ENCODE measurements at places on chromosomes 12 and 14. TPM values are rescaled to one million over a fixed set of nuclear protein-coding genes. Genes with fewer than 3 reads are reported as not detected.

- H3K27me3 ChIP-seq = no peaks in the 10 kb centered on the region
- DNase-seq = no peak
- H3K36me3 ChIP-seq = peaks cover 21% of the 10 kb centered on the region
- no peak overlapping the region for H3K27ac ChIP-seq
These were observed 10.2 kb upstream of the PRKAG1 start for GRCh38 chr12:49028666-49029275.

- peak overlapping the region; percentile 84 for H3K27ac ChIP-seq
- H3K4me3 ChIP-seq = no peak overlapping the region
- no peaks in the 10 kb centered on the region for H3K36me3 ChIP-seq
- peaks cover 3% of the 10 kb centered on the region for H3K4me1 ChIP-seq
These were observed 54.6 kb upstream of the PTGR2 start for GRCh38 chr14:73796893-73797542.

DNA sequence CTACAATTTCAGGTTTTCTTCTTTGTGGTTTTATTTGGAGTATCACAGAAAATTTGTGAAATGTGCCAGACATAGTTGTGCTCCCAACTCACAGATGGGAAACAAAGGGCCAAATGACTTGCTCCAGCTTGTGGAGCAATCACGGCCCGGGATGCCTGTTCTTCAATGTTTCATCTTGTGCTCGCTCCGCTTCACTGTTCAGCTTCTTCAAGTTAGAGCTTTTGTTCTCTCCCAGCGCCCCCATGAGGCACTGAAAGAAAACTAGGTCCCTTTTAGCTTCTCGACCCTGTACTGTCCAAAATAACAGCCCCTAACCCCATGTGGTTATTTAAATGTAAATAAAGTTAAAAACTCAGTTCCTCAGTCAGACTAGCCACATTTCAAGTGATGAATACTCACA is 187.9 kb upstream of the STXBP6 start:
- DNase-seq = peak; percentile 28
- no peaks in the 10 kb centered on the region for H3K4me1 ChIP-seq
- H3K27ac ChIP-seq = no peak overlapping the region
- no peak overlapping the region for H3K4me3 ChIP-seq

DNA sequence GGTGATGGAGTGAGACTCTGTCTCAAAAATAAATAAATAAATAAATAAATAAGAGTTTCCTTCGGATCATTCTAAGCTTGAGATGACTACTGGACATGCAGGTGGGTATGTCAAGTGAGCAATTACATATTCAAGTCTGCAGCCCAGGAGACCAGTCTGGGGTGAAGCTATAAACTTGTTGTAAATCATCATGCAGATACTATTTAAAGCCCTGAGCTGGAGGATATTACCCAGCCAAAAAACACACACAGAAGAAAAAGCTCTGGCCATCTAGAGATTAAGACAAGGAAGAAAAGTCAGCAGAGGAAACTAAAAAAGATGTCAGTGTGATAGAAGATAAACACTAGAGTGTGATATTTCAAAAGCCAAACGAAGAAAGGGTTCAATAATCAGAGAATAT is 47.0 kb upstream of the PDZRN4 start:
- no peaks in the 10 kb centered on the region for H3K27me3 ChIP-seq
- H3K4me1 ChIP-seq = no peaks in the 10 kb centered on the region
- no peaks in the 10 kb centered on the region for H3K36me3 ChIP-seq
- no peak overlapping the region for H3K4me3 ChIP-seq
- no peak for DNase-seq
- no peak overlapping the region for H3K27ac ChIP-seq

GRCh38 chr14:104230119-104230815 is 91.9 kb downstream of the KIF26A start:
- no peak for DNase-seq
- H3K36me3 ChIP-seq = no peaks in the 10 kb centered on the region
- no peak overlapping the region for H3K4me3 ChIP-seq
- H3K4me1 ChIP-seq = peaks cover 19% of the 10 kb centered on the region

DNA sequence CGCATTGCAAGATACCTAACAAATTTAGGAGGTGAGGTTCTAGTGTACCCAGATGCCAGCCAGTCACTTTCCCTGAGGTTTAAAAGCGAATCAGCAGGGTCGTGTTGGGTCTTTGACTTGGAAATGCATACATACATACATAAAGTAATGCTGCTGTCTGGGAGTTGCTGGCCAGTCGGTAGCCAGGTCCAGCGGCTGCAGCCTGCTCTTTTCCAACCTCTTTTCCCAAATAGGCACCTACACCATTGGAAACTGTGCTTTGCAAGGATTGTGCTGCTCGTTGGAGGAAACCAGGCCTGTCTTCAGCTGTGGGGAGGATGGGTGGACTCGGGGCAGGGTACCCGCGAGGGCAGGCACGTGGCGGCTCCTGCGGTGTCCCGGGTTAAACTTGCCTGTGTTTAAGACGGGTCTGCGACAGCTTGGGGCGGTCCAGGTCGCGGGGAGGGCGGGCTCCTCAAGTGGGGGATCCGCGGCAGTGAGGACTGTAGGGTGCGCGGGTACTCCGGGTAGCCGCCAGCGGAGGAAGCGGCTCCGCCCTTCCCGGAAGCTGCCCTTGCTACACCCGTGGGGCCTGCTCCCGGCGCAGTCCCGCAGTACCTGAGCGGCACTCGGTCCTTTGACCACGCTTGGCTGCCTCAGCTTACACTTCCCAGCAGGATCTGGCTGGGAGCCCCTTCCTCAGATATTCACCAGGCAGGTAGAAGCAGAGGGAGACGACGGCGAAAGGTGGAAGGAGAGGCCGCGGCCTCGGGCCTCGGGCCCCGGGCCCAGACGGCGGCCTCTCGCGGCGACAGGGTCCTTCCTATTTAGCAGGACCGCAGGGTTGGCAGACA is 2.7 kb downstream of the TTC6 start:
- DNase-seq = peak; percentile 77
- peak overlapping the region; percentile 30 for H3K4me3 ChIP-seq
- no peaks in the 10 kb centered on the region for H3K36me3 ChIP-seq
- H3K27ac ChIP-seq = peak overlapping the region; percentile 89
- peaks cover 39% of the 10 kb centered on the region for H3K27me3 ChIP-seq

GRCh38 chr14:93106541-93107156 is 9.1 kb downstream of the ITPK1 start:
- no peaks in the 10 kb centered on the region for H3K36me3 ChIP-seq
- no peaks in the 10 kb centered on the region for H3K27me3 ChIP-seq
- no peak overlapping the region for H3K4me3 ChIP-seq
- no peak overlapping the region for H3K27ac ChIP-seq

Gene MYG1
- total RNA-seq = 60.6 TPM

GRCh38 chr12:26011099-26011498 is 52.6 kb downstream of the RASSF8 start:
- no peak for DNase-seq
- H3K4me3 ChIP-seq = no peak overlapping the region
- peak overlapping the region; percentile 48 for H3K27ac ChIP-seq
- H3K4me1 ChIP-seq = no peaks in the 10 kb centered on the region
- H3K36me3 ChIP-seq = no peaks in the 10 kb centered on the region
- no peaks in the 10 kb centered on the region for H3K27me3 ChIP-seq

DNA sequence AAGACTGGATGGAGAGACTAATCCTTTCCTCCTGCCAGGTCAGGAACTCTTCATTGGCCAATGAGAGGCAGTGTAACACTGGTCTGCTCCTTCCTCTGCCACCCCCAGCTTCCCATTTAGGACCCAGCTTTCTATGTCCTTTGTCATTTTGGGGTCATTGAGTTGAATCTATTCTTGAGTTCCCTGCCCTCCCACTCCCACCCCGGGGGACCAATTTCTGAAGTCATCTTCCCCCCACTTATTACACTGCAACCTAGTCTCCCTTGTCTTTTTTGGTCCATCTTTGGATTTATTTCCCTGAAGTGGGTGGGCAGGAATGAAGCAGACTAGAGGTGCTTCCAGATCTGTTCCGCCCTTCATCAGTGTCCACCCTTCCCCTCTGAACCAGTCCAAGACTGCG is 7.6 kb upstream of the ITGA5 start:
- no peaks in the 10 kb centered on the region for H3K4me1 ChIP-seq
- DNase-seq = no peak
- H3K27me3 ChIP-seq = no peaks in the 10 kb centered on the region
- H3K36me3 ChIP-seq = no peaks in the 10 kb centered on the region
- H3K4me3 ChIP-seq = no peak overlapping the region
- no peak overlapping the region for H3K27ac ChIP-seq

DNA sequence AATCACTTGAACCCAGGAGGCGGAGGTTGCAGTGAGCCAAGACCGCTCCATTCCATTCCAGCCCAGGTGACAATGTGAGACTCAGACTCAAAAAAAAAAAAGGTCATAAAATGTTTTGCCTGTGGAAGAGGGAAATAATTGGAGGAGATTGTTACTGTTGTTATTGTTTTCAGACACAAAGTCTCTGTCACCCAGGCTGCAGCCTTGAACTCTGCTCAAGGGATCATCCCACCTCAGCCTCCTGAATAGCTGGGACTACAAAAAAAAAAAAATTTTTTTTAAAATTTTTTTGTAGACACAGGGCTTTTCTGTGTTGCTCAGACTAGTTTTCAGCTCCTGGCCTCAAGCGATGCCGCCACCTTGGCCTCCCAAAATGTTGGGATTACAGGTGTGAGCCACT is 33.9 kb downstream of the ARID2 start:
- H3K4me3 ChIP-seq = no peak overlapping the region
- H3K4me1 ChIP-seq = no peaks in the 10 kb centered on the region
- no peak overlapping the region for H3K27ac ChIP-seq
- no peak for DNase-seq

- H3K4me3 ChIP-seq = no peak overlapping the region
- DNase-seq = no peak
- H3K27me3 ChIP-seq = no peaks in the 10 kb centered on the region
- no peak overlapping the region for H3K27ac ChIP-seq
- H3K4me1 ChIP-seq = no peaks in the 10 kb centered on the region
These were observed 27.5 kb downstream of the RHOJ start for GRCh38 chr14:63231766-63232165.

GRCh38 chr14:89549381-89550125 is 132.5 kb upstream of the FOXN3 start:
- H3K4me3 ChIP-seq = no peak overlapping the region
- DNase-seq = no peak
- no peaks in the 10 kb centered on the region for H3K4me1 ChIP-seq
- no peaks in the 10 kb centered on the region for H3K27me3 ChIP-seq

Gene SERPINA9
- total RNA-seq = not detected

Gene TAC3
- 1.9 TPM for total RNA-seq

DNA sequence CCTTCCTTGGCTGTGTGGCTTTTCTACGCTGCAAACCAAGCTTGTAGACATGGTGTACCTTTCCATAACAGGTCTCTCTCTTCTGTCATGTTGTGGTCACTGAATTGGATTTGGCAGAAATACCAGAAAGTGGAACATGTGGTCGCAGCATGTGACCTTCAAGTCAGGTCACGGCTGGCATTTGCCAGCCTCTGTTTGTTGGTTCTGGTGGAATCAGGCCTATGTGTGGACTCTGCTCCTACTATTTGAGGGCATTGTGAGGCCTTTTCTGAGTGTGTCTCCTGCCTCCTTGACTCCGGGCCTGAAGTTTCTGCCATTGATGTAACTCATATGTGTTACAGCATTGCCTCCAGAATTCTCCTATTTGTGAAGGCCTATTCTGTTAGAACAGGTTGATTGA is 116.7 kb downstream of the CACNA1C start:
- H3K36me3 ChIP-seq = no peaks in the 10 kb centered on the region
- H3K4me1 ChIP-seq = peaks cover 4% of the 10 kb centered on the region
- H3K27me3 ChIP-seq = no peaks in the 10 kb centered on the region
- peak overlapping the region; percentile 42 for H3K27ac ChIP-seq
- DNase-seq = no peak

DNA sequence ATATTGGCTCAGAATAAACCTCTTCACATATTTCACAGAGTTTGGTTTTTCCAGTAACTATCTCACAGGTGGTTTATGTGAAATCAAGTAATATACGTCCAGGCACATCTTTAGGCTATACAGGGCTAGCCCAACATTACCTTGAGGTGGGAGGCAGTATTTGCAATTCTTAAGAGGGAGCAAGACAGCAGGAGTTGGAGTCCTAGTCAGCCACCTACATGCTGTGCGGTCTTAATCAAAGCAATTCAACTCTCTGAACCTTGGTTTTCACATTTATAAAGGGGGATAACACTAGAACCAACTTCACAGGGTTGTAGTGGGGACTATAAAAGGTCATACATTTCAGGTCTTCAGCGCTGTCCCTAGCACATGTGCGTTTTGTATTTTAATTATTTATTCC is 73.5 kb upstream of the FICD start:
- no peaks in the 10 kb centered on the region for H3K4me1 ChIP-seq
- no peaks in the 10 kb centered on the region for H3K27me3 ChIP-seq
- no peaks in the 10 kb centered on the region for H3K36me3 ChIP-seq
- no peak for DNase-seq
- H3K4me3 ChIP-seq = no peak overlapping the region

Gene MGAT4C
- total RNA-seq = 0.24 TPM

Gene TUBA1A
- total RNA-seq = 16.9 TPM

- H3K27ac ChIP-seq = peak overlapping the region; percentile 44
- no peaks in the 10 kb centered on the region for H3K27me3 ChIP-seq
- H3K36me3 ChIP-seq = no peaks in the 10 kb centered on the region
- H3K4me1 ChIP-seq = no peaks in the 10 kb centered on the region
- H3K4me3 ChIP-seq = no peak overlapping the region
- DNase-seq = no peak
These were observed 72.7 kb downstream of the RIN3 start for GRCh38 chr14:92585981-92586937.

Gene MYF6
- not detected for total RNA-seq

GRCh38 chr12:40224439-40225291 is at the start of gene LRRK2:
LRRK2 (plus strand) TSS chr12:40224997; CDS start chr12:40225132, 135 bp downstream.
- no peaks in the 10 kb centered on the region for H3K36me3 ChIP-seq
- no peaks in the 10 kb centered on the region for H3K27me3 ChIP-seq
- H3K4me3 ChIP-seq = peak within 1 kb of the TSS; percentile 50
- H3K4me1 ChIP-seq = no peaks in the 10 kb centered on the region

DNA sequence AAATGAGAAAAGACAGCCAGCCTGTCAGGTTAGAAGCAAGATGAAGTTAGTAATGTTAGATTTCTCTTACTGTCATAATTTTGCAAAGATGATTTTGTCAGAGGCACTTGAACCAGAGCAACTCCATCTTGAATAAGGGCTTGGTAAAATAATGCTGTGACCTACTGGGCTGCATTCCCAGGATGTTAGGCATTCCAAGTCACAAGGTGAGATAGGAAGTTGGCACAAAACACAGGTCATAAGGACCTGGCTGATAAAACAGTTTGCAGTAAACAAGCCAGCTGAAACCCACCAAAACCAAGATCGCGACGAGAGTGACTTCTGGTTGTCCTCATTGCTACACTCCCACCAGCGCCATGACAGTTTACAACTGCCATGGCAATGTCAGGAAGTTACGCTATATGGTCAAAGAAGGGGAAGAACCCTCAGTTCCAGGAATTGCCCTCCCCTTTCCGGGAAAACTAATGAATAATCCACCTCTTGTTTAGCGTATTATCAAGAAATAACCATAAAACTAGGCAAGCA is 1313.5 kb upstream of the TMEM132C start:
- H3K4me1 ChIP-seq = no peaks in the 10 kb centered on the region
- no peak for DNase-seq
- H3K27me3 ChIP-seq = no peaks in the 10 kb centered on the region

Gene OAS2
- 3.0 TPM for total RNA-seq

DNA sequence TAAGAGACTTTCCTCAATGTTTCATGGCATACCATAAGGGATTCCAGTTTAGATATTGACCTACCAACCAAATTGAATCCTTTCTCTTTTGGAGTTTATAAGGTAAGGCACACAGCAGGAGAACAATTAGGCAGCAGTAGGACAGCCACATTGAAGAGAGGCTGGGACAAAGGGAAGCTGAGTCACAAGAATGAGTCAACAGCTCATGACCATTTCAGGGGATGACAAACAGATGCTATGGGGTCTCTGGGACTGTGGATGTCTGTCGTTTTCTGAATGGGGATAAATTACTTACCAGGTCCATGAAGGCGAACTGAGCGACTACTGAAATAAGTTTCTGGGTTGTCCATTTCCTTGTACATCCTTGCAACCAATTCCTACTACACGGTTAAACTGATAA is 48.6 kb upstream of the E2F7 start:
- no peak overlapping the region for H3K27ac ChIP-seq
- no peaks in the 10 kb centered on the region for H3K27me3 ChIP-seq
- H3K36me3 ChIP-seq = no peaks in the 10 kb centered on the region
- DNase-seq = no peak

Gene PRH2
- not detected for total RNA-seq
